ENCODE measurements at places on chromosomes 6 and 20. TPM values are rescaled to one million over a fixed set of nuclear protein-coding genes. Genes with fewer than 3 reads are reported as not detected.

DNA sequence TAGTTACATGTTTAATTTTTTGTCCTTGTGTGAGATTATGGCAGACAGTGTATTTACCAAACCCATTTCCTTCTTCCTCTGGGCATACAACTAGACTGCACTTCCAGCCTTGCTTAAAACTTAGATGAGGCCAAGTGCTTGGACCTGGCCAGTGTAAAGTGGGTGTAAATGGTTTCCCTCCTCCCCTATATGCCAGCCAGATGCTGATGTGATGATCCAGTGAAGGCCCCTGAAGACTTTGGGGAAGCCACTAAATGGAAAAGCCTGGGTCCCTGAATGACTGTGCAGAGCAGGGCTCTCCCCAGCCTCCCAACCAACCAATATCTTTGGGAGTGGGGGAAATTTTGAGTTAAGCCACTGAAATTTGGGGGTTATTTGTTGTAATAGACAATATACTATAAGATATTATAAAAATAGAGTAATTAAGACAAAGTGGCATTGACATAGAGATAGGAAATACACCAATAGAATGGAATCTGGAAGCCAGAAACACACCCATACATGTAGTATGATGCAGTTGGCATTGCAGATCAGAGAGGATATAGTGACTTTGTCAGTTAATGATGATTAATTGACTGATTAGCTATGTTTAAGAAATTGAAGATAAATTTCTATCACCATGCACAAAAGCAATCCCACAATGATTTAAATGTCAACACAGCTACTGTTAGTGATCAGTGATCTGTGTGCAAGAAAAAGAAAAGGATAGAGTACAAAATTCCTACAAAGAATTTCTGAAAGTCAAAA is 10.4 kb upstream of the SNX9 start:
- no peak for DNase-seq

Gene FAM184A
- total RNA-seq: 0.17 TPM

DNA sequence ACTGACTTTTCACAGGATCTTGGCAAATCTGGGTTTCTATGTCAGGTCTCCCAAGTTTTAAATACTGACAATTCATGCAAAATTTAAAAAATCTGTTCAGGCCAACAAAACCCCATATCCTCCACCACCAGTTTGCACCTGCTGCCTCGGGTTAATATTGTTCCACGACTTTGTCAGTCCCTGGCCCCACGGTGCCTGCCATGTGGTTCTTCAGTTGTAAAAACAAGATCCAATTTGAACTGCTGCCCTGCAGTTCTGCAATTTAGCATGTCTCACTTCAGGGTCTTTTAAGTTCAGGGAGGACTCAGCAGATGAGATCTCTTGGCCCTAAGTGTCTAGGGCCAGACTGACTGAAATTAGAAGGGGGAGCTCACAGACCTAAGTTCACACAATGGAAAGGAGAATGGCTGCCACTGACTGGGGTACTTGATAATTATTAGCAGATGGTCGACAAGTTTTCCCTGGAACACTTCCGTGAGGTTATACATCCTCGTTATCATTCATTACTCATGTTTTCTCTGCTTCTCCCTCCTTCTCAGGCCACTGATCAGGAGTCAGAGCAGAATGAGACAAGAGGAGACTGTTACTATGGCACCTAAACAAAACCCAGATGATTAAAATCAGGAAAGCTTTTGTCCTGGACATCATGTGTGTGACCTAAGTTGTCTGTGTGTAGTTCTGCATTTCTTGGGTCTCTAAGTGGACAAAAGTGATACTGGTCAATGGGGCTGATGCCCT is 223.6 kb downstream of the KIF16B start:
- no peak for DNase-seq

GRCh38 chr6:25369036-25369432 is 89.9 kb downstream of the CARMIL1 start:
- DNase-seq: no peak

DNA sequence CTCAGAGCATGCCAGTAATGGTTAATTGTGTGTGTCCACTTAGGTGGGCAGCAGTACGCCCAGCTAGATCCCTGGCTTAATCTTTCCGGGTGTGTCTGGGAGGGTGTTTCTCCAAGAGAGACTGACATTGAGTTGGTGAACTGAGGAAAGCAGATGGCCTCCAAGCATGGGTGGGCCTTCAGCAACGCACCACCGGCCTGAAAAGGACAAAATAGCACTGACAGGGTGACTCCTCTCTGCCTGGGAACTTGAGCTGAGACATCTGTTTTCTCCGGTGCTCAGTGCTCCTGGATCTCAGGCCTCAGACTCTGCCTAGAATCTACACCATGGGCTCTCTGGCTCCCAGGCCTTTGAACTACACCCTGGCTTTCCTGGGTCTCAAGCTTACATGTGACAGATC is 43.2 kb downstream of the C6orf118 start:
- DNase-seq: no peak

DNA sequence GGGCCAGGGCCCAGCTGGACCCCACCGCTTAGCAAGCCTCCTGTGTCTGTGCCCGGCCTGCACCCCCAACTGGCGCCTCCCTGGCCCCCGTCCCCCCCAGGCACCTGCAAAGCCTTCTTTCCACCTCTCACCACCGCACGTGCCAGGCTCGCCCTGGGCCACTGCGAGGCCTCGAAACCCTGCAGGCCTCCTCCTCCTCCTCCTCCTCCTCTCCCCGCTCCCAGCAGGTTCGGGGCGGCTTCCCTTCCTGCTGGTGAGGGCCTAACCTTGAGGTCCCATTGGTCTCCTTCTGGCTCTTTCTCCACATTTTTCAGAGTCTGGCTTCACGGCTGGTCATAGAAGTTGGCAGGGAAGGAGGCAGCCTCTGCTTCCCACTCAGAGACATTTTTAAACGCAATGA is 76.8 kb upstream of the GATA5 start:
- DNase-seq: no peak

DNA sequence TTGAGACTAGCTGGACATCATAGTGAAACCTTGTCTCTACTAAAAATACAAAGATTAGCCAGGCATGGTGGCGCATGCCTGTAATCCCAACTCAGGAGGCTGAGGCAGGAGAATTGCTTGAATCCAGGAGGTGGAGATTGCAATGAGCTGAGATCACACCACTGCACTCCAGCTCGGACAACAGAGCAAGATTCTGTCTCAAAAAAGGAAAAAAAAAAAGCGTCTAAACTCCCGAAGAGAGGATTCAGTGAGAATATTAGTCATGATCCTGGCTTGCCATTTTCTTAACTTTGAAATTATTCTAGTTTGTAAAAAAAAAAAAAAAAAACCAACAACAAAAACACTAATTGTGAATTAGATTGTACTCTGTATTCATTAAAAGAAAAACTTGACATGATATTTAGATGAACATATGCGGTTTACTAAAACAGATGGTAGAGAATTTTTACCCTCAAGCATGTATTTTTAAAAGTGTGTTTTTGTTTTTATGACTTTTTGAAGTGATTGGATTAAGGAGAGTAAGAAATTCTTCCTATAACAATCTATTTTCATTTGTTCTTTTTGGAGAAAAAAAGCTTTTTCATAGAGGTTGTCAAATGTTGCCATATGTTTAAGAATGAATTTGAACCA is 80.7 kb downstream of the UST start:
- no peak for DNase-seq

DNA sequence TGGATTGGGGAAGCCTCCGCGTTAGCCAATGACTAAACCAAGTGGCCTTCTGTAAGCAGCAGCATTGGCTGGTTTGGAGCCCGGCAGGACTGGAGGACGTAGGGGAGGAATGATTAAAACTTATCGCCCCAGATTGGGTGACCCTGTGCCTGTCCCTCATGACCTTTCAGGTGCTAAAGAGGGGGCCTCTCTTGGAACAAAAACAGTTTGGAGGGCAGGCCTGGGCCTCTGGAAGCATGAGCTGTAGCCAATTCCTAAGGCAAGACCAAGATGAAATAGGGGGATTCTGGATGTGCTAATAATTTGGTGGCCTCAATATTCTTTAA is 1.4 kb downstream of the GMPR start:
- DNase-seq: peak; percentile 93

- DNase-seq: no peak
Measured at GRCh38 chr6:75495011-75495410, 1.4 kb upstream of the FILIP1 start.

DNA sequence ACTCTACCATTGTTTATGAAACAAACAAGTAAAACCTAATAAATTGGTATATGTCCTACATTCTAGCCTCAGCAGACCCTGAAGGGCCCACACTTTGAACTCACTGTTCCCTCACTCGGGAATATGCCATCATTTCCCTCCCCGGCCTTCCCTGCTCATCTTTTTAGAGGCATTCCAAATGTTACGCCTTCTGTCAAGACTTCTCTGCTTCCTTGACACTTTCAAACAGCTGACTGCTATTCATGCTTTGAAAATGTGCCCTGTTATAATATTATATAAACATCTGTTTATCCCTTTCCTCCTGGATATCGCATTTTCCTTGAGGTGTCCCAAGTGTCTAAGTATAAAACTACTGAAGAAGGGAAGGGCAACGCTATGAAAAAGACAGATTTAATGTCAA is 249.5 kb upstream of the THEMIS start:
- no peak for DNase-seq

DNA sequence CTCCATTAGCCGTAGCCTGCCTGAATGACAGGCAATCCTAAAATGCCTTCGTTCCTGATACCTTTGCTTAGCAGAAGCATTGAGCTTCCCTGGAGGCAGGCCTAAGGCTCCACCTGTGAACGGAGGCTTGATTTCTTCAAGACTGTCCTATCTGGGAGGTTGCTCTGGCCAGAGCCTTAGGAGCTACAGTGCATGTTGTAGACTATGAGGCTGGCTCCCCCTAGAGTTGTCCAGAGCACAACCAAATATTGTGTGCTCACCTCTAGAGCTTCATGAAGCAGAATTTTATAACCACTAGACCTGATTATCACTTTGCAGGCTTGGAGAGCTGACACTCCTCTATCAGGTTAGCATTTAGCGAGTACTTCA is 217.8 kb downstream of the MAFB start:
- peak; percentile 30 for DNase-seq

- no peak for DNase-seq
Measured at GRCh38 chr20:38559764-38560163, 21.2 kb upstream of the ADIG start.

Gene RXRB
- 26.6 TPM for total RNA-seq

Gene ME1
- 7.8 TPM for total RNA-seq

- no peak for DNase-seq
Measured at GRCh38 chr20:3763671-3764601, 3.6 kb downstream of the ADISSP start.

DNA sequence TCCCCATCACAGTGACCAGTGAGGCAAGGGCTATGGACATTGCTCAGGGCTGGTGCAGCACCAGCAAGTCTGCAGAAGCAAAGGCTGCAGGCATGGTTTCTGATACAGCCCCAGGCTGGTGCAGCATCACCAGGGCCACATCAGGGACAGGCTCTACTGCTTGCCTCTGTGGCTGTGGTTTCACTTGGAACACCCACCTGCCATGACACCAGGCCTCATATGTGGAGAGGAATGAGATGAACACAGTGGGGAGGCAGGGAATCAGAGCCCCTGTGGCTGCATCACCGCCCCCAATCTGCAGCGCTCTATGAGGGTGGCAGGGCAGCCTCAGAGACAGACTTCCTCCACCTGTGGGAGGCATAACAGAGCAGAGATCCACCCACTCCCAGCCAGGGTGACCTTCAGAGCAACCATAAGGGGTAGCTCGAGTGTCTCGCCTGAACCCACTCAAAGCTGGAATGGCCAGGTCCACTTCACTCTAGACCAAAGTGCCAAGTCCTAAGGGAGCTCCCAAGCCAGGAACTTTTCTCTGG is 7.9 kb downstream of the RING1 start:
- no peak for DNase-seq

DNA sequence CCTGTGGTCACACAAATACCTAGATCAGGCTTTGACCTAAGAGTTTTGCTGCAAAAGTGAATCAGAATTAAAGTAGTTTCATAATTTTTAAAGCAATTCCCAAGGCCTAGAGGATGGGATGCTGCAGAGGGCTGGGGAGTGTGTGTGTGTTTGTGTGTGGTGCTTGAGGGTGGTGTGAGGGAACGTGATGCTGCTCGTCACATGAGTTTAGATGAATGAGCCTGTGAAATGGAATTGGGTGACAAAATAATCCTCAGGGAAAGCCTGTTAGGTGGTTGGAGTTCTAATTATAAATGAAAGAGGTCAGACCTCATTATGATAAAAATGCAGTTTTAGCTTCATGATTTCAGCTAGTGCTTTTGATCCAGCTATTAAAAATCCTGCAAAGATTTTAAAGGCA is 87.5 kb upstream of the TMEM170B start:
- DNase-seq: no peak

DNA sequence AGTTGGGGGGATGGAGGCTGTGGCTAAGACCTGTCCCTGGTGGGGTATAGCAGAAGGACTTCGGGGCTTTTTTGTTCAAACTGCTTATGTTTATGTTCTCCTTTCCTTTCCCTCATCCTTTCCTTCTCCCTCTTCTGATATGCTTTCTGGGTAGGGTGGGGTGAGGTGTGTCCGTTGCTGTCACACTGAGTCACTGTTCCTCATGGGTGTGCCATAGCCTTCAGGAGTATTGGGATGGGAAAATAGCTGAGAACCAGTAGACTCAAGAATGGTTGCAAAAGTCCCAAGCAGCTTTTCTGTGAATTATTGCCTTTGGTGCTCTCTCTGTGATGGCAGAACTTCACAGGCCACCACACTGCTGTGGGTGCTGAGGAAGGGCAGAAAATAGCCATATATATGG is 39.6 kb downstream of the TPD52L1 start:
- DNase-seq: no peak

GRCh38 chr20:35179292-35180212 is 7.7 kb downstream of the PROCR start:
- DNase-seq: no peak

DNA sequence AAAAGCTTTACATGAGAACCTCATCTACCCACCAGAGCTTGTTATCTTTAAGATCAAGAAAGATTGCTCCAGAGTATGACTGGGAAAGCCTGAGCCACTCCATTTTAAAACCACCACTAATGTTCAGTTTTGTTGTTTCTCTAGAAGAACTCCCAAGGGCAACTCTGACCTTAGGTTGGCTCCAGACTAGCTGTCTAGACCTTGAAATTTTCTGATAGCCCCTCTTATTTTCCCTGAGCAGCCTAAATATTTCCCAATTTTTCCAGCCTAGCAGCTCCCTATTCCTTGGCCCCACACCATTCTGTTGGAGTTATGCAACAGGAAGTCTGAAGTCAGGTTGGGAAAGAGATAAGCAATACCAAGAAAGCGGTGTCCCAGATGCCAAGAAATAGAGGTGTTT is 84.6 kb upstream of the TCF21 start:
- no peak for DNase-seq

- DNase-seq: no peak
Measured at GRCh38 chr20:49280463-49281058, 2.7 kb upstream of the ZNFX1 start.

All from dermis blood vessel endothelial cell (primary cell).